ENCODE measurements at places on chromosomes 7 and 10. TPM values are rescaled to one million over a fixed set of nuclear protein-coding genes. Genes with fewer than 3 reads are reported as not detected.
A peak's percentile ranks its signal among the peaks of the same experiment; 100 is the strongest.

STAG3 gene
- total RNA-seq: not detected

DNA sequence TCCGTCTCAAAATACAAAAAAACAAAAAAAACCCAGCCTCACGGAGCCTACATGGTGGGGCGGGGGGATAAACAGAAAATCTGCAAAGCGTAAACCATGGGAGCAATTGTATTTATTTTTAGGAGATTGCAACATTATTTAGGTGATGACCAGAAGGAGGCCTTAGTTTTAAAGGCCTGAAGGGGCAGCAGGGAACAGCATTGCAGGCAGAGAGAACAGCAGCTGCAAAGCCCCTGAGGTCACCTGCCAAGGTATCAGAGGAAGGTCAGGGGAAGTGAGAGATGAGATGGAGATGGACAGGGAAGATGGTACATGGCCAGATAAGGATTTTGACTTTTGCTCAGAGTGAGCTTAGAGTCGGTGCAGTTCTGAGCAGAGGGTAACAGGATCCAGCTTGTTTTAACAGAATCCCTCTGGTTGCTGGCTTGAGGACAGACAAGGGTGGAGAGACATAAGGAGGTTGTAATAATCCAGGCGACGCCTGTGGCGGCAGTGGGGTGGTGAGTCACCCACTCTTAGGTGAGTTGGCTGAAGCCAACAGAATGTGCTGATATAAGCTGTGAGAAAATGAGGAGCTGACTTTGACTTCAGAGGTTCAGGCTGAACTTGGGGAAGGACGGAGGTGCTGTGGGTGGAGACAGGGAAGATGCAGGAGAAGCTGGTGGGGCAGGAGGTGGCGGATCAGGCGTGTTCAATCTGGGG is 82.3 kb upstream of the GTF2I start:
- no peaks in the 10 kb centered on the region for H3K27me3 ChIP-seq
- no peaks in the 10 kb centered on the region for H3K36me3 ChIP-seq
- H3K4me3 ChIP-seq: no peak overlapping the region
- H3K27ac ChIP-seq: peak overlapping the region; percentile 85
- peaks cover 35% of the 10 kb centered on the region for H3K4me1 ChIP-seq
- DNase-seq: no peak

DNA sequence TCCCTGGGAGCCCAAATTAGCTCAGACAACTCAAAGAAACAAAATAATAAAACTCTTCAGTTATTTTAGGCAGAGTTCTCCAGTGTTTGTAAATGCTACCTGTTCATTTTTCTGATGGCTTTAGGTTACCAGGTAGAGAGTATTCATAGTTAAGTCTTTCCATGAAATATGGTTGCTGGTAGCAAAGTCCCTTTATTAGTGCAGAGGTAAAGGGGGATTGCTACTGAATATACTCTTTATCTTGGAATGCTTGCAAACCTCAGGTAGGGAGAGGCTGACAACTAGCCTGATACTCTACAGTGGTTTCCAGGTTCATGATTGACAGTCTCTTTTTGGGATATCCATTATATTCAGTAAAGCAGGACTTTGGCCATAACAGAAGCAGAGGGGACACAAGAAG is 6.5 kb downstream of the TAX1BP1 start:
- H3K4me3 ChIP-seq: no peak overlapping the region
- no peaks in the 10 kb centered on the region for H3K27me3 ChIP-seq
- peaks cover 54% of the 10 kb centered on the region for H3K4me1 ChIP-seq
- peaks cover 32% of the 10 kb centered on the region for H3K36me3 ChIP-seq
- no peak for DNase-seq

SH2B2 gene
- 3.4 TPM for total RNA-seq

- no peak overlapping the region for H3K27ac ChIP-seq
- DNase-seq: no peak
- no peaks in the 10 kb centered on the region for H3K27me3 ChIP-seq
- no peaks in the 10 kb centered on the region for H3K36me3 ChIP-seq
- H3K4me3 ChIP-seq: no peak overlapping the region
- peaks cover 6% of the 10 kb centered on the region for H3K4me1 ChIP-seq
Measured at GRCh38 chr10:84258034-84258695, 13.3 kb downstream of the RGR start.

- H3K36me3 ChIP-seq: no peaks in the 10 kb centered on the region
- H3K27me3 ChIP-seq: no peaks in the 10 kb centered on the region
- no peak overlapping the region for H3K27ac ChIP-seq
- no peak overlapping the region for H3K4me3 ChIP-seq
- no peak for DNase-seq
Measured at GRCh38 chr10:11886138-11886474, 63.0 kb downstream of the PROSER2 start.

PDZD7 gene
- total RNA-seq: 0.29 TPM

SLC26A4 gene
- total RNA-seq: 0.13 TPM

DNA sequence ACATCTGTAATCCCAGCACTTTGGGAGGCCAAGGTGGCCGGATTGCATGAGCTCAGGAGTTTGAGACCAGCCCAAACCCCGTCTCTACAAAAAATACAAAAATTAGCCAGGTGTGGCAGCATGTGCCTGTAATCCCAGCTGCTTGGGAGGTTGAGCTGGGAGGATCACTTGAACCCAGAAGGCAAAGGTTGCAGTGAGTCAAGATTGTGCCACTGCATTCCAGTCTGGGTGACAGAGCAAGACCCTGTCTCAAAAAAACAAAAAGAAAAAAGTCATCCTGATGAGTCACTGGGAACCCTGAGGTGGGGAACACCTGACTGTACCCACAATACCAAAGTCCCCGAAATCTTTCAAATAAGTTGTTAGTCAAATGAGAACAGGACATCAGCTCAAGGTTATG is 80.0 kb downstream of the NEBL start:
- no peak for DNase-seq
- H3K4me3 ChIP-seq: no peak overlapping the region
- no peaks in the 10 kb centered on the region for H3K4me1 ChIP-seq
- H3K27ac ChIP-seq: no peak overlapping the region
- no peaks in the 10 kb centered on the region for H3K27me3 ChIP-seq

DNA sequence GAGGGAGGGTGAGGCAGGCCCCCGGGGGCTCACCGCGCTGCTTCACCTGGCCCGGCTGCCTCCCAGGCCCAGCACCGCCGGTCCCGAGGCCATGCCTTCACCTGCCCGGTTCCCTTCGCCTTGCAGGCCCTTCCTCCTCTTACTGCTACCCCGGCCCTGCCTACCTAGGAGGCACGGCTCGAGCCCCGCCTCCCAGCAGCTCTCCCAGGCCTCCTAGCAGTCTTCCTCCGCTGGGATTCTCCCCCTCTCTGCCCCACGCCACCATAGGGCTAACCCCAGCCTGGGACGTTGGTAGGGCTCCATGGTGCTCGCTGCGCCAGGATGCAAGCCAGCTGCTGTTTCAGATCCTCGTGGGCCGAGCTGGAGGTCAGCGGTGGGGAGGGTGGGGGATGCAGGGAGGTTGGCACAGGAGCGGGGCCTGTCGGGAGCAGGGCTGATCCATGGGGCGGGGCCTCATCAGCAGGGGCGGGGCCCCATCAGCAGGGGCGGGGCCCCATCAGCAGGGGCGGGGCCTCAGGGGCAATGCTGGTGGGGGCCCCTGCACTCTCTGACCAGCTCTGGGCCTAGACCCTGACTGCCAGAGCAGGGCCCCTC is 63.3 kb downstream of the RASGEF1A start:
- no peaks in the 10 kb centered on the region for H3K27me3 ChIP-seq
- no peak overlapping the region for H3K27ac ChIP-seq
- H3K36me3 ChIP-seq: no peaks in the 10 kb centered on the region
- peaks cover 27% of the 10 kb centered on the region for H3K4me1 ChIP-seq
- no peak for DNase-seq

ADIRF gene
- total RNA-seq: 29.8 TPM

GRCh38 chr10:128035557-128035973 is 90.7 kb downstream of the MKI67 start:
- no peaks in the 10 kb centered on the region for H3K27me3 ChIP-seq
- H3K36me3 ChIP-seq: no peaks in the 10 kb centered on the region
- H3K4me3 ChIP-seq: no peak overlapping the region
- H3K27ac ChIP-seq: no peak overlapping the region
- no peak for DNase-seq
- no peaks in the 10 kb centered on the region for H3K4me1 ChIP-seq

Data from esophagus squamous epithelium (tissue), 5 donors.